ENCODE measurements at places on chromosomes 13 and 19. TPM values are rescaled to one million over a fixed set of nuclear protein-coding genes. Genes with fewer than 3 reads are reported as not detected.
A peak's percentile ranks its signal among the peaks of the same experiment; 100 is the strongest.

Gene CDC34
- 111 TPM for total RNA-seq

Gene SPRY2
- total RNA-seq, result 21.7 TPM

Gene TUBB4A
- not detected for total RNA-seq

Gene IFNL1
- not detected for total RNA-seq

Gene ZNF547
- 3.6 TPM for total RNA-seq

Gene SIGLEC14
- total RNA-seq, result not detected

Gene TSSK6
- total RNA-seq, result 0.68 TPM

Gene ZNF773
- 15.3 TPM for total RNA-seq

- peak; percentile 36 for DNase-seq
Observed at GRCh38 chr13:49584771-49585182, 581 bp downstream of the RCBTB1 start.

DNA sequence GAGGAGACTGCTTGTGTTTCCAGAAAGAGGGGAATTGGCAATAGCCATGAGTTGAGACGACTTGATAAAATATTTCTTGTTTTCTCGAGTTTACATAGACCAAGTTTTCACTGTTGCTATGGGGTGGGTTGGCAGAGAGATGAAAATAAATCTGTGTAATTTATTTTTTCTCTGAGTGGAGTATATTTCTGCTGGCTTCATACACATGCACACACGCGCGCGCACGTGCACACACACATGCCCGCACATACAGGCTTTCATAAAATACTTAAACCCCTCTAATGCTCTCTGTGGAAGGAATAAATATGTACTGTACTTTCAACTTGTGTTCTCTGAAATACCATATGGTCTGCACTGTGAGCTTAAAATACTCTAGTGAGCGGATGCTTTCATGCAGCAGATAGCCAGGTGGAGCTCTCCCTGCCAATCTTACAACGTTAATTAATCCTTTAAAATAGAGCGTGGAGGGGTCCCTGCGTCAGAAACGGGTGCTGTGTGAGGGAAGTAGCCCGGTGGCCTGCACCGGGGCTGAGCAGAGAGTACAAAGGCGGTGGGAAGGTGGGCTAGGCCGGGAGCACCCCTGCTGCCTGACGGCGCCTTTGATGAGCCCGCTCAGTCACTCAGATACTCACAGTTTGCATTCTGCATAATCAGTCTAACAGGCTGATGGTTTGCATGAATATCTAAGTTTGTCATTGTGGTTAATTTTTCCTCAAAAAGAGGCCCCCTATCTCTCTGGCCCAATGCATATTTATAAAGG lies 44.1 kb downstream of the CCNE1 start:
- DNase-seq, result no peak

- no peak for DNase-seq
Observed at GRCh38 chr13:42533336-42533591, 40.7 kb upstream of the TNFSF11 start.

DNA sequence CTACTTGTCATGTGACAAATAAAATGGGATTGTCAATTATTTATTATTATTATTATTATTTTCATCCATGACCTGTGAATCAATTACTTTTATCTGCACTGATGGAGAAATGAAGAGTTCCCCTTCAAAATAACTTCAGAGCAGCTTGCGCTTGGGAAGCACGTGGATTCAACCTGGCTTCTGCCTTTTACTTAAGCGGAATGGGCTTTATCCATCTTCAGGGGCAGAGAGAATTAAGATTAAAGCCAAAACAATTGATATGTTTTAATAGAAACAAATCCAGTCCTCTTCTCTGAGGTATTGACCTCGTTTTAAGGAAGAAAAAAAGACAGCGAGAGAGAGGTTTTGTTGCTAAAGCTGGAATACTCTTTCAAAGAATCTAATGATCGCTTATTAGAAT lies 876 bp downstream of the SACS start:
- no peak for DNase-seq

DNA sequence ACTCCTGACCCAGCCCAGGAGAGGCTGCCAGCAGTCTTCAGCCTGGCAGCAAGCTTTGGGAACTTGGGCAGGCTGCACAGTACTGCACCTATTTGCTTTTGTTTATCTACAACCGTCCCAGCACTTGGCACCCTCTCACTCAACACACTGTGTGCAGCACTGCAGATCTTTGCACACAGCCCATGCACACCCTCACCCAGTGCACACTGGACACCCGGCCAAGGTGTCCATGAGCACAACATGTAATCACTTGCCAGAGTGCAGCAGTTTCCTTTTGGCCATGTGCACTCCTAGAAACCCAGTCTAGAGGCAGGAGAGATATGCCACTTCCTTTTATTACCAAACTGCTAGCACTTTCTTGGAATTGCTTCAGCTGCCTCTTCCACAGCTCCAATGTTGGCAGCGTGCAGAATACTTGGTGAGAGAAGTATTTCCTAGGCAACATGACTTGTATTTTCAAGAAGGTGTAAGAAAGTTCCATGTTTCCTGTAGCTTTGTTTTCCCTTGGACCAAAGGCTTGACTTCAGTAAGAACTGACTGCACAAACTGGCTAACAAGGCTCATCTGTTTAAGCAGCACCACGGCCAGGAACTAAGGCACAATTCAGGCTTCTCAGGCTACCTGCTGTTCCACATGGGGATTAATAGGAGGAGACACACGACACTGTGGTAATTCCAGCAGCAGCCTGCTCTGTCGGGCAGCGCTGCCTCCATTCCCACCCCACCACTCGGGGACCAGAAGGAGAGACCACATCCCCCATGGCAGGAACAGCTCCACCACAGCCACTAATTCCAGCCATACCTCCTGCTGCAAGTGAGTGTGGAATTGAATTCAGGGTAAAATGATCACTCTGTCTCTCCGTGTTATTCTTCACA lies 15.3 kb downstream of the ATP7B start:
- DNase-seq, result peak; percentile 10

- DNase-seq, result no peak
Observed at GRCh38 chr19:45202637-45203036, 24.1 kb downstream of the BLOC1S3 start.

GRCh38 chr19:39303373-39304184 lies 7.4 kb downstream of the IFNL1 start:
- no peak for DNase-seq

- peak; percentile 60 for DNase-seq
Observed at GRCh38 chr13:40813667-40814454, 24.4 kb downstream of the SLC25A15 start.

GRCh38 chr13:19940106-19940505 lies 18.4 kb upstream of the ZMYM2 start:
- no peak for DNase-seq

Data from dermis blood vessel endothelial cell (primary cell).